ENCODE measurements at places on chromosomes 7 and 10. TPM values are rescaled to one million over a fixed set of nuclear protein-coding genes. Genes with fewer than 3 reads are reported as not detected.

DNA sequence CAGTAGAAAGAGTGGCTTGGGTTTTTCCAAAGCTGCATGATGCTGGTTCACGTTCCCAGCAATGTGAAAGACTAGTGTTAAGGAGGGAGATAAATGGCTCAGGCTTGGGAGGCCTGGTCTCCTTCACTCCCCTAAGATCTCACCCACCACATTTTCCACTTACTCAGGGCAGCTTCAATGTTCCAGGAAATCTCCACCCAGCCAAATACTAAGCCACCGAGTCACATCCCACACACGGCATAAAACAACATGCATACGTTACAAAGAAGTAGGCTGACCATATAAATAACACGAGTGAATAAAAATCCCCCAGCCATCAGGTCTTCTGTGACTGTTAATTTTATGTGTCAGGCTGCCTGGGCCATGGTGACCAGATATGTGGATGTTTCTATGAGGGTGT lies 303.5 kb downstream of the SFMBT2 start:
- no peak for DNase-seq

- no peak for DNase-seq
Measured at GRCh38 chr10:67140641-67141040, 214.8 kb downstream of the LRRTM3 start.

MYO1G gene
- total RNA-seq = 6.3 TPM

GIMAP6 gene
- total RNA-seq = 24.5 TPM

GSDME gene
- 33.4 TPM for total RNA-seq

FGFBP3 gene
- 1.5 TPM for total RNA-seq

ZNF239 gene
- total RNA-seq = 4.4 TPM

DNA sequence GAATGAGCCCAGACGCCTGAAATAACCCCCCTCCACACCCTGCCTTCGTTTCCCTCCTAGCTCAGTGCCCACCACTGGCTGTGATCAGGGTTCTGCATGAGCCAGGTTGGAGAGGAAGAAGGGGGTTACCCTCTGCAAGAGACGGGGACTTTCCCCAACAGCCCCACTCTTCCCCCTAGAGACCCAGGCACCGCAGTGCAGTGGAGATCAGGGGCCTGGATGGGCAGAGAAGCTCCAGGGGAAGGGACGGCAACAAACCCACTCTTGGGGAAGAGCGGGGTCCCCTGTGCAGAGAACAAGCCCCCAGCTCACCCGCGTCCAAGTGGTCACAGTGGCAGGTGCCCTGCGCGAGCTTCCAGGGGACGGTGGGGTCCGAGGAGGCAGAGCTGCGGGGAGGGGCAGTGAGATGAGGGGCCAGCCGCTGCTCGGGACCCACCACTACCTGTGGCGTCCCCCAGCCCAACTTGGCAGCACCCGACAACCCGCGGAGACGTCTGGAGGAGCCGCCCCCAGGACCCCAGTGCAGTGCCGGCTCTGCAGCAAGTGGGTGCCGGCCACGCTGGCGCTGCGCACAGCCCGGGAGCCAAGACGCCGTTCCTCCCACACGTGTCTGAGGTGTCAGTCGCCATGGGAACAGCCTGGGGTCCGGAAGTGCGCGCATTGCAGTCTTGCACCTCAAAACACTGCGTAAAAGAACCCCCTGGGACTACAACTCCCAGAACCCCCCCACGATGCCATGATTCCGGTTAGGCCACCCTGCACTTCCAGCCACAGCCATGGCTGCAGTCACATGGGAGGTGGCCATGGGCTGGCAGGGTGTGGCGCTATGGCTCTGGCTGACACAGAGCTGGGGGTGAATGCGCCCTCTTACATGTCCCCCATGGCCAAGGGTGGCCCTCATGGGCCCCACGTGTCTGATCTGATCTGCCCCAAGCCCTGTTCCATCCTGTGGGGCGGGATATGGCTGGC lies 45.8 kb upstream of the WIPI2 start:
- no peak for DNase-seq

NRF1 gene
- 13.8 TPM for total RNA-seq

LDB3 gene
- total RNA-seq = 29.3 TPM

GRCh38 chr10:63068246-63068645 lies 64.9 kb upstream of the NRBF2 start:
- no peak for DNase-seq

Data from posterior vena cava (tissue), 2 donors.